Heart right ventricle (tissue), 16 donors: ENCODE measurements at places on chromosomes 13 and 19. TPM values are rescaled to one million over a fixed set of nuclear protein-coding genes. Genes with fewer than 3 reads are reported as not detected.

GRCh38 chr19:16773259-16773658, 53.6 kb downstream of the NWD1 start:
- DNase-seq, result no peak

Gene ZNF823
- 2.0 TPM for polyA plus RNA-seq

- DNase-seq, result no peak
These were observed 28.5 kb downstream of the GPC5 start for GRCh38 chr13:91426913-91427312.

GRCh38 chr13:37263871-37264270, 158.4 kb upstream of the CSNK1A1L start:
- no peak for DNase-seq

GRCh38 chr13:26254583-26255111, 718 bp downstream of the CDK8 start:
- DNase-seq, result peak; percentile 44

Gene ACP7
- polyA plus RNA-seq, result not detected

GRCh38 chr13:98207416-98207815, 30.3 kb upstream of the RNF113B start:
- peak; percentile 19 for DNase-seq

GRCh38 chr13:47798906-47799305, 202.2 kb downstream of the SUCLA2 start:
- no peak for DNase-seq

GRCh38 chr19:20167651-20168122, 673 bp downstream of the ZNF486 start:
- no peak for DNase-seq

Gene ZNF547
- 4.2 TPM for polyA plus RNA-seq

Gene SIGLEC5
- polyA plus RNA-seq, result not detected

DNA sequence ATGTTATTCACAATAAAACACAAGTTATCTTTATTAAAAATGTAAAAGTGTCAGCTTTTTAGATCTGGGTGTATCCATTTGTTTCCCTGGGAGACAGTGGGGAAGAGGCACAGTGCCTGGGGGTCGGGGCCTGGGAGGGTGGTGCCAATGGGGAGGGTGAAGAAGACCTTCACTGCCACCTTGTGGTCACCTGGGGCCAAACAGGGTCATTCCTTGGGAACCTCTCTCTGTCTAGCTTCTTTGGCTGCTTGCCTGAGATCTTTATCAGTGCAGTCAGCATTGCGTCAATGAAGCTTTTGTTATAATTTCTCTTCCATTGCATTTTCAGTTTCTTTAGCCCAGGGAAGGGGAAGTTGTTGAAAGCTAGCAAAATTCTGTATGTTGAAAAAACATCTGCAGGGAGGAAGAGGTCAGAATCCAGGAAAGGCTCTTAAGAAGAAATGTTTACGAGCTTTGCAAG, 39.1 kb downstream of the PCDH8 start:
- peak; percentile 42 for DNase-seq

DNA sequence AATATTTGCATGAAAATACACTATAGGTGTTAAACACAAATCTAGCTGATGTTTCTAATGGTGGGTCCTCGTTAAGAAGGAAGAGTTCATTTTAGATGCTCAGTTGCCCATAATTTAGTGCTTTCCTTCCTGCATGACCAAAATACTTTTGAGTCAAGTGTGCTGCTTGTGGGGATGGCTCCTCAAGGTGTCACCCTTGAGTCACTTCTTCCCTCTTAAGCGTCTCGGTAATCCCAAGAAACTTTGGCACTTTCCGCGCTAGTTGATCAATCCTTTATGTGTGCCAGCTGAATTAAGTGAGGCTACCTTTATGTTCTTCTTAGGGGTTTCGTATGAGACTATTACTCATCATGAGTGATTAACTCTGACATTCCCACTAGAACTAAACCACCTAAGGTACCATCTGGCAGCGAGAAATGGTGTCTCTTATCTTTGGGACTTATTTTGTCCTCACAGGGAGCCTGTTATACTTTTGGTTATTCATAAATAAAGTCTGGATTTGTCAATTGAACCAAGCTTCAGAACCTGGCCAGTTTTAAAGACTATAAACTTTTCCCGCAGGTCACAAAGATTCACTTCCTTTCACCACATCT, 106.8 kb downstream of the NHLRC3 start:
- peak; percentile 15 for DNase-seq

Gene DHDH
- polyA plus RNA-seq, result not detected

- DNase-seq, result no peak
These were observed 47.5 kb downstream of the CRTC1 start for GRCh38 chr19:18730885-18731513.

DNA sequence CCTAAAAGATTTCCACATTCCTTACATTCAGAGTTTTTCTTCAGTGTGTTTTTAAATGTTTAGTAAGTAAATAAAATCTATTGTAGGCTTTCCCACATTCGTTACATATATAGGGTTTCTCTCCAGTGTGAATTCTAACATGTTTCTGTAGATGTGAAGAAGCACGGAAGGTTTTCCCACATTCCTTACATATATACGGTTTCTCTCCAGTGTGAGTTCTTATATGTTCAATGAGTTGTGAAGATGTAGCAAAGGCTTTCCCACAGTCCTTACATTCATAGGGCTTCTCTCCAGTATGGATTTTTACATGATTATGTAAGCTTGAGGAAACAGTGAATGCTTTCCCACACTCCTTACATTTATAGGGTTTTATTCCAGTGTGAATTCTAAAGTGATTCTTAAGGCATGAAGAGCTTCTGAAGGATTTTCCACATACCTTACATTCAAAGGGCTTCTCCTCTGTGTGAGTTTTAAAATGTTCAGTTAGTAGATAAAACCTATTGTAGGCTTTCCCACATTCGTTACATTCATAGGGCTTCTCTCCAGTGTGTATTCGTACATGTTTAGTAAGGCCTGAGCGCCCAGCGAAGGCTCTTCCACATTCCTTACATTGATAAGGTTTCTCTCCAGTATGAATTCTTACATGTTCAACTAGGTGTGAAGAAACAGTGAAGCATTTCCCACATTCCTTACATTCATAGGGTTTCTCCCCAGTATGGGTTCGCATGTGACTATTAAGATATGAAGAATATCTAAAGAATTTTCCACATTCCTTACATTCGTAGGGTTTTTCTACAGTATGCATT, 18.2 kb downstream of the ZNF121 start:
- no peak for DNase-seq

DNA sequence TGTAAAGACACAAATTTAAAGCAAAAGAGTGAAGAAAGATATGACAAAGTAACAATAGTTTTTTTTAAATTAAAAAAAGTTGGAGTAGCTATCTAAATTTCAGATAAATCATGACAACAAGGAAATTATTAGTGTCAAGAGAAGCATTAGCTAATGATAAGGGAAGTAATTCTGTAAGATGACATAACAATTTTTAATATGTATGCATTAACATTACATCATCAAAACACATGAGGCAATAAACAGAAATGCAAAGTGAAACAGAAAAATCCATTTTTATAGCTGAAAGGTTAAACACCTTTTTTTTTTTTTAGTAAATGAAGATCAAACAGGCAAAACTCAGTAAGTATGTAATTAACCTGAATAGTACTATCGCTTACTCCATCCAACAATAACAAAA, 804.9 kb upstream of the PRR20A start:
- DNase-seq, result no peak

GRCh38 chr19:36838784-36839324, 667 bp upstream of the ZNF790 start:
- DNase-seq, result no peak

DNA sequence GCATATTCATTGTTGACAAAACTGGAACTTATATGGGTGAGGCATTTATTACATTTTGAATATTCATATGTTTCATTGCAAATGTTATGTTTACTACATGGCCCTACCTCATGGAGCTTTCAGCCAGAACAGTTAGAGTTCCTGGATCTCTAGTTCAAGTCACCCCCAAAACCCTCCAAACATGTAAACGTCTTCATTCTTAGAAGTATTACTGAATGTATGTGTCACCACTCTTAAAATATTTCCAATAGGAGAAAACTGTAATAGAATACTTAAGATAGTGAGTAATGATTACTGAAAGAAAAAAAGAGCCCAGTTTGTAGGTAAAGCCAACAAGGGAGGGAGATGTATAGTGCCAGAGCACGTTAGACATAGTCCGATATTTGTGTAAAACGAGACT, 23.5 kb downstream of the URI1 start:
- no peak for DNase-seq

Gene C19orf85
- not detected for polyA plus RNA-seq

- DNase-seq, result no peak
These were observed 241.8 kb downstream of the PCCA start for GRCh38 chr13:100330662-100331061.

DNA sequence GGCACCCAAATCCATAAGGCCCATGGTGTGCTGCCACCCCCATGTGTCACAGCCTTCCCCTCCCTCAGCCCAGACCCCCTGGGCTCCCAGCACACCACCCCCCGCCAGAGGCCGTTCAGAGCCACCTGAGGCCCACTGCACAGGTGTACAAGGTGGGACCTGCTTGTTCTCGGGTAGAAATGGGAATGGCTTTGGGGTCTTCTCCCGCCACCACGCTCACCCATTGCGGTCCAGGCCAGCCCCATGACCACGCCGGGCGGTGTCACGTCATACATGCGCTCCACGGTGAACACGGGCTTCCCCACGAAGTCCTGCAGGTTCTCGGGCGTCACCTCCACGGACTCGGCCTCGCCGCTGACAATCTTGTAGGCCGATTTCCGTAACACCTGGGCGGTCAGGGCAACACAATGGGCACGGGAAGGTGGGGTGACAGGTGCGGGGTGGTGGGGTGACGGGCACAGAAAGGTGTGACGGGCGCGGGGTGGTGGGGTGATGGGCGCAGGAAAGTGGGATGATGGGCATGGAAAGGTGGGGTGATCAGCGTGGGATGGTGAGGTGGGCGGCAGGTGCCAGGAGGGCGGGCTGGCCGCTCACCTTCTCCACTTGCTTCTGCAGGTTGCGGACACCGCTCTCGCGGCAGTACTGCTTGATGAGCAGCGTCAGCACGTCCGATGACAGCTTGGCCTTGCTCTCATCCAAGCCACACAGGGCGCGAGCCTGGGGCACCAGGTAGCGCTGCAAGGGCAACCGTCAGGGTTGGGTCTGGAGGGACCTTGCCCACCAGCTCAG, 4.3 kb downstream of the RPL36 start:
- no peak for DNase-seq

DNA sequence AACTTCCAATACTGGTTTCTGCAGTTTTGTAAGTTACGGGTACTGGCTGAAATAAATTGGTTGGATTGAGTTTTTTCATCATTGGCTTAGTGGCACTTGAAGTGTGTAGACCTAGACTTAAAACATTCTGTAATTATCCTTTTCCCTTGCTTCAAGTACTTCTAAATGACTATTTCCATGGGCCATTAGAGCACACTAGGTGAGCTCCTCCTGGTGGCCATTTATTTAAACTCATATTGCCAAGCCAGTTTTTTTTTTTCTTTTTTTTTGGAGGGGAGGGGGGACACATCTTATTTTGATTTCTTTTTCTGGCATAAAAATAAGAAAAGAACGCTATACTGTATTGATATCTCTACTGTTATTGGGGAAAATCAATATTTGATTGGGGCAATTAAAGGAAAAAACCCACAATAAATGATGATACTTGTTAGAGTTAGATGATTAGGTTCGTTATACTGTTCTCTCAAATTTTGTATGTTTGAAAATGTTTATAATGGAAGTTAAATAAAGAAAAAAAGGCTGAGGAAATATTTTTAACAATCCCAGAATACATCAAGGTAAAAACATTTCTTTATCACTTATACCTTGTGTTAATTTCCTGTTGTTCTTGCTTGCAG, 82.9 kb downstream of the PDS5B start:
- no peak for DNase-seq

Gene PRR19
- 0.16 TPM for polyA plus RNA-seq

GRCh38 chr19:18309525-18310064, 13.3 kb downstream of the LSM4 start:
- DNase-seq, result no peak

Gene CBARP
- polyA plus RNA-seq, result 0.73 TPM

- DNase-seq, result peak; percentile 18
These were observed 2.6 kb upstream of the CACNG7 start for GRCh38 chr19:53906211-53907192.

- peak; percentile 20 for DNase-seq
These were observed 74.9 kb downstream of the WTIP start for GRCh38 chr19:34556488-34556887.

DNA sequence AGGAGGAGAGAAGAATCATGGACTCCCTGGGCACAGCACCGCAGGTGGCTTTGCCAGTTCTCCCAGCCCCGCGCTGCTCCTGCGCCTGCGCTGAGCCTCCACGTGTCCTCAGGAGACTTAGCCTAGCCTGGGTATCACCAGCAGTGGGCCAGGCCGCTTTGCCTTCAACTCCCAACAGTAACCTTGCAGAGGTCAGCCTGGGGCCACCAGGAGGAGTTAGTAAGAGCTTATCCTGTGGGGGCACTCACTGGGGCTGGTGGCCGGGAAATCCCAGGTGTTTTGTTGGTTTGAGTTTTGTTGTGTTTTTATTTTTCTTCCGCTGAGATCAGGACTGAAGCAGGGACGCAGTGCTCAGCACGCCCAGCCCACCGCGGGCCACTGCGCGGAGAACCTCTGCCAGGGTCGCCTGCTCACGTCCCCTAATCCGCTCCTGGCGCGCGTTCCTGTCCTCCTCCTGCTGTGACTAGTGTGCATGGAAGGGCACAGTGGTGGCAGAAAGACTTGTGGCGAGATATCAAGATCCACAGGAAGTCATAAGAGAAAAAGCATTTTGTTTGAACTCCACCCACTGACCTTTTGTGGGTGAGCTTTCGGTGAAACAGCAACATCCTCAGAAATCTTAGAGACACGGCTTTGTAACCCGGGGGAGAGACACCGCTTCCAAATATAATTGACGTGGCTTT, 207.4 kb upstream of the RFC3 start:
- DNase-seq, result peak; percentile 77

Gene CGB2
- not detected for polyA plus RNA-seq

Gene ZNF587
- 39.1 TPM for polyA plus RNA-seq

DNA sequence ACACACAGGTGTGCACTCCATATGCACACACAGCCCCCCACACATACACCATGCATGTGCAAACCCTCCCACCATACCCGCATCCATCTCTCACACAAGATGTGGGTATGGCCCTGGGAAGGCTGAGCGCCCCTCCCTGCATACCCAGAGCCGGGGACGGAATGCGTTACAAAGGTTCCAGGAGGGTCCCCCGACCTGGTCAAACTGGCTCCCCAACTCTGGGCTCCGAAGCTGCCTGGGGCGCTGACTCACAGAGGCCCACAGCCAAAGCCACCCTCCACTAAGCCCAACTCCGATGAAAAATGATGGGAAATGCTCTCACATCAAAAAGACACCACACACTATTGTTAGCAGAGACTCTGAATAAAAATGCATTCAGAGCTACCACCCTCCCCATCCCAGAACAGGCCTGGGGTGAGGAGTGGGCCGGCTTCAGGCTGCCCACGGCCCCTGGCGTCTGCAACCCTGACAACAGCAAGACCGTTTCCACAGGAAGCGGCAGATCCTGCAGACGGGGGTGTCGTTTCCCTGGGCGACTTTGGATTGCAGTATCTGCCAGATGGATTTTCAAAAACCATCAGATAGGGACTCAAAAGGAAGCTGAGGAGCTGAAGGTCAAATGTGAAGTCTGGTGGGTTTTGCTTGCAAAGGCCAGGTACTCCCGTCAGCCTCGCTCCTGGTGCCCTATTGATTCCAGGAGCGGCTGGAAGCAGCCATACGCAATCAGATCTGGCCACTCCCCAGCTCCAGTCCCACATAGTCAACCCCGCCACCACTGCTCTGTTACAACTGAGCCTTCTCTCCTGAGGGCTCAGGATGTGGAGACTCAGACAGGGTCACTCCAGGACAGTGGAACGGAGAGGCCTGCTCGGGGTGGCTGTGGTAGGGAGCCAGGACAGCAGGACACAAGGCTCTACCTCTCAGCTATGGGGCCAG, 14.3 kb downstream of the PEPD start:
- DNase-seq, result peak; percentile 20

Gene CALR3
- polyA plus RNA-seq, result not detected

- no peak for DNase-seq
These were observed 6.5 kb upstream of the SERTAD3 start for GRCh38 chr19:40450664-40451063.

Gene MAP2K7
- 13.1 TPM for polyA plus RNA-seq
